SK-N-SH treated with all-trans-retinoic acid at 6 μM for 48 hours (cell line): ENCODE measurements at places on chromosomes 6 and 20.

DNA sequence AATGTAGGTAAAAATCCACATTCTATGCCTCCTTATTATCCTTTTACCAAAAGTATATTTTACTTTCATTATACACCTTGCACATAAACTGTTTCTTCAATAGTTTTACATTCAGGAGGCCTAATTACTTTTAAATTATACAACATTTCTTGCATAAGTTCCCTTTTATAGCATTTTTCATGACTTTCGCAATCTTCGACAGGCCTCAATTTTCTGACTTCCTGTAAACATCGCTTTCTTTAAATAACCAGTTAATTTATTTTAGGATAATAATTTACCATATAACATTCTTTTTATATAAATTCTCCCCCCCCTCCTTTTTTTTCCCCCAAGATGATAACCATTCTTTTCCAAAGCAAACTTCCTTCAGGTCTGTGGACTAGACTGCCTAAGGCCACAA, 9.2 kb downstream of the SLC35A1 start:
- no peak for ATAC-seq

GRCh38 chr20:62068997-62069396, 3.3 kb upstream of the TAF4 start:
- ATAC-seq, result no peak

GRCh38 chr6:85405853-85406198, 44.1 kb upstream of the NT5E start:
- ATAC-seq, result no peak

DNA sequence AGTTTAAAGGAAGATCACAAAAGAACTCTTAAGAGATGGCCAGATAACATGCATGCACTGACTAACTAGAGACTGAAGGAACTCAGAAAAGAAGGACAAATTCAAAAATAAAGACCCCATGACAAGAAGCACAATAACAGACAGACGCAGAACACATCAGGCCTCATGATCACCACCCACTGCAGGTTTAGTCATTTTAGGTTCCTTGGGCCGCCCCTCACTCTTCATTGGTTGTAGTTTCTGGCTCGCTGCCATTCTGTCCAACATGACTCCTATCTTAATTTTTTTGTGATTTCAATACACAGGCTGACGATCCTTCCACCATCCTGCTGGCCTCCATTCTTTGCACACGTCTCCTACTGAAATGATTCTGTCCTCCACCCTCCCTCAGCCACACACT, 21.6 kb downstream of the STX7 start:
- ATAC-seq, result no peak

GRCh38 chr6:139448051-139448649, 73.7 kb upstream of the CITED2 start:
- no peak for ATAC-seq

DNA sequence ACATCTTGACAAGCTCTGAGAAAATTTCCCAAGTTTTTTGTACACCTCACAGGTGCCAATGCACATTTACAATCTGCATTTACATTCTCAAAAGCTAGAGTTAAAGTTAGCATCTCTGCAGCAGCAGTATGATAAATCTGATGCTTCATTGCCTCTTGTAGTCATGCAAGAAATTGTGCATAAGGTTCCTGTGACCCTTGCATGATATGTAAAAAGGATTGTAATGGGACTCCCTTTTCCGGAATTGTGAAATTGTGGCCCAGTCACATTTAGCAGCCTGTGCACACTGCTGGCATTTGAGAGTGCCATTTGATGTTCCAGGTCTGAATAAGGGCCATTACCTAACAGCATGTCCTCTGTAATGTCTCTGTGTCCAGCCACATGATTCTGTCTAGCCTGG, 24.1 kb downstream of the HLA-DRB1 start:
- no peak for ATAC-seq

- ATAC-seq, result no peak
Measured at GRCh38 chr6:90611543-90612312, 24.9 kb upstream of the MAP3K7 start.

DNA sequence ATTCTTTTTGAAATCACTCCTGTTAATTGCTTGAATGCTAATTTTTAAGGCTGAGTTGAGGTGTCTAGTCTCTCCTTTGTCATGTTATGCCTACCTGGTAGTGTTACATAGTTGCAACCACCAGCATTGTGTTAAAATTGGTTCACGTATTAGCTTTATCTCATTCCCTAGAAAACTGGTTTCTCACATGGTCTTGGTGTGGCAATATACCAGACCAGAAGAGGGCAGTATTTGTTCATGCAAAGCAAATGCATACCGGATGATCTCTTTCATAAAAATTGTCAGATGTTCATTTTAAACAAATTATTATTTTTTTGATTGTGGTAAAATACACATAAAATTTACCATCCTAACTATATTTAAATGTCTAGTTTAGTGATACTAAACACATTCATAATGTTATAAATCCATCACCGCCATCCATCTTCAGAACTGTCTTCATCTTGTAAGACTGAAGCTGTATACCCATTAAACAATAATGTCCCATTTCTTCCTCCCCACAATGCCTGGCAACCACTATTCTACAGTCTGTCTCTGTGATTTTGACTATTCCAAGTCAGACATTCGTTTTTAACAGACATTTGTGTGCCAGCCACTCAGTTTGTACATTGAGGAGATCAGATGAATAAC, 92.8 kb downstream of the ATRN start:
- peak; percentile 76 for ATAC-seq

- ATAC-seq, result peak; percentile 94
Measured at GRCh38 chr6:105804424-105804823, 281.7 kb upstream of the PRDM1 start.

DNA sequence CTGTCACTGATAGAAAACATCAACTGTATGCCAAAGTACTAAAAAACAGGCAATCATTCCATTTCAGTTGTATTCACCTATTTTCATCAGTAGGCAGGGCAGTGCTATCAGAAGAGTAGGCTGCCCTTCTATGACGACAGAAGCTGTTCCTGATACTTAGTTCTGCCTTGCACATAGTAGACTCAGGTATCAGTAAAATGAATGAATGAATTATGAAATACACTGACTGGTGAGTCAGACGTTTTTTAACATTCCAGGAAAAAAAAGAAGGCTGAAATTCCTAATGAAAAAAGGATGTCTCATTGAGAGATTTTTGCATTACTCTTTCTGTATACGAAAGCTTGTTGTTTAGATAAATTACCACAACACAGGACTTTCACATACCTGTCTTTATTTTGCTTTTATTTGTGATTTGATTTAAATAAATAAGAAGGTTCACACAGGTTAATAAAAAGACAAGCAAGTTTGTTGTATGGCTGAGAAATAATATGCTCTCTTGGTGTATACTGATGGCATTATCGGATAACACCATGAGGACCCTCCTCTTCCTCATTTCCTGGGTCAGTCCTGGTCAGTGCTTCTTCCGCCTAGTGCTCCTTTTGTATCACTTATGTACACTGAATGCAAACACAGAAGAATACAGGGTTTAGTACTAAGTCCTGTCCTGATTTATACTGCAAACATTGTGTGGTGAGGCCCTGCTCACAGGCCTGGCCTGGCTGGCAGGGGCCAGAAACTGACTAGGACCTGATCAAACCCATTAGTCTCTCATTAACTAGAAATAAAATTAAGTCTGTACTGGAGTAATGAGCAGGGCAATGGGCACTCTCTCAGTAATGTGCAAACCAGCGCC, 39.4 kb upstream of the SPDEF start:
- ATAC-seq, result peak; percentile 76

DNA sequence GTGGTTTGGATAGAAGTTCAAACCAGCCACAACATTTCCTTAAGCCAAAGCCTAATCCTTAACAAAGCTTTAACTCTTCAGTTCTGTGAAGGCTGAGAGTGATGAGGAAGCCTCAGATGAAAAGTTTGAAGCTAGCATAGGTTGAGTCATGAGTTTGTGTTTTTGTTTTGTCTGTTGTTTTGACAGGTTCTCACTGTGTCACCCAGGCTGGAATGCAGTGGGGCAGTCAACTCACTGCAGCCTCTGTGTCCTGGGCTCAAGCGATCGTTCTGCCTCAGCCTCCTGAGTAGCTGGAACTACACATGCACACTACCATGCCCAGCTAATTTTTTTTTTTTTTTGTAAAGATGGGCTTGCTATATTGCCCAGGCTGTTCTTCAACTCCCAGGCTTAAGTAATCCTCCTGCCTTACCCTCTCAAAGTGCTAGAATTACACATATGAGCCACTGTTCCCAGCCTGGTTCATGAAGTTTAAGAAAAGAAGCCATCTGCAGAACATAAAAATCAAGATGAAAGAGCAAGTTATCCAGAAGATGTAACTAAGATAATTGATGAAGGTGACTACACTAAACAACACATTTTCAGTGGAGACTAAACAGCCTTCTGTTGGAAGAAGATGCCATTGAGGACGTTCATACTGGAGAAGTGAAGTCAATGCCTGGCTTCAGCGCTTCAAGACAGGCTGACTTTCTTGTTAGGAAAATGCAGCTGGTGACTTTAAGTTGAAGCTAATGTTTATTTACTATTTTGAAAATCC, 96.2 kb downstream of the SMAP1 start:
- ATAC-seq, result no peak

- no peak for ATAC-seq
Measured at GRCh38 chr6:131761060-131761761, 46.6 kb upstream of the ENPP1 start.

DNA sequence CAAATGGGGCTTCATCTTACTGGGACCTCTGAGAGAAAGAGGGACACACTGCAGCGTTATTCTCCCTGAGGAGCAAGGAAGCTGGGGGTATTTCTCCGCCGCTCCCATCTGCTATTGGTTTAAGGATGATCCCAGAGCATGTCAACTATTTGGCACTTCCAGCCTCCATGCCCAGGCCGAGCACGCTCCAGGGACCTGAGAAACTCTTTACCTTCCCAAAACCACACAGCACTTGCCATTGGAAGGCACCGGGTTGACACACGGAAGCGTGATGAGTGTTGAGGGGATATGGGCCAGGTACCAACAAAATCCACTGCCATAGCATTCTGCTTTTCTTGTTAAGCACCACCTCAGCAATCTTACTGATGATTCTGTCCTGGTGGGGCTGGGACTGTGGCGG, 92.4 kb upstream of the SLC24A3 start:
- no peak for ATAC-seq

DNA sequence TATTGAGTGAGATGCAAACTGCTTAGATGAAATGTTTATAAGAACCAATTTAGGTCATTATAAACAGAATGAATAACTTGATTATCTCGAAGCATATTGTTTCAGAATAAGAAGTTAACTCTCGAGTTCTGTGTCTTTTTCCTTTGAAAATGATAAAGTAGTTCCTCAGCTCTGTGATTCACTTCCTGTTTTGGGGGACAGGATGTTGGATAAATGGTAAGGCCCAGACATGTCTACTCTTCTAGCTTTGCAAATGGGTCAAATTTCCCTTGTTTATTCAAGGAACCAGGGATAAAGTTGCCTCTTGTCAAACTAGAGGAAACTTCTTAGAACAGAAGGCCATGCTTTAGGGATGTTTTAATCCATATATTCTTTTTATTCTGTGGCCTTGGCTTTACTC, 246.9 kb downstream of the SOX4 start:
- peak; percentile 31; the same call in 1 of the 3 replicates for ATAC-seq

- ATAC-seq, result no peak
Measured at GRCh38 chr6:86017236-86017635, 374.6 kb upstream of the SYNCRIP start.

DNA sequence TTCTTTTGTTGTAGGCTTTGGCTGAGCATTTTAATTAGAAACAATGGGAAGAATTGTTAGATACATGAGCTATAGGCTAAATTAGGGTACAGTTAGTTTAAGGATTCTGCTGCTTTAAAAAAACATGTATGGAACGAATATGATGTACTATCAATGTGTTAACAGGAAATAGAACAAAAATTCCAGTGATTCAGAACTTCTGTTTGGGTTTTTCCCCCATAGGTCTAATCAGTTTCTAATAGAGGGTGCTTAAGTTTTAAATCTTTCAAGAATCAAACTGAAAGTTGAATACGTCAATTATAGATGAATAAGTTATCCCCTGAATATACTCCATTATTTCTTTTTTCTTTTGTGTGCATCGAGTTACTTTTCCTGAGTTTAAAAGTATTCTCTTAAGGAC, 1.9 kb downstream of the TAB2 start:
- no peak for ATAC-seq

DNA sequence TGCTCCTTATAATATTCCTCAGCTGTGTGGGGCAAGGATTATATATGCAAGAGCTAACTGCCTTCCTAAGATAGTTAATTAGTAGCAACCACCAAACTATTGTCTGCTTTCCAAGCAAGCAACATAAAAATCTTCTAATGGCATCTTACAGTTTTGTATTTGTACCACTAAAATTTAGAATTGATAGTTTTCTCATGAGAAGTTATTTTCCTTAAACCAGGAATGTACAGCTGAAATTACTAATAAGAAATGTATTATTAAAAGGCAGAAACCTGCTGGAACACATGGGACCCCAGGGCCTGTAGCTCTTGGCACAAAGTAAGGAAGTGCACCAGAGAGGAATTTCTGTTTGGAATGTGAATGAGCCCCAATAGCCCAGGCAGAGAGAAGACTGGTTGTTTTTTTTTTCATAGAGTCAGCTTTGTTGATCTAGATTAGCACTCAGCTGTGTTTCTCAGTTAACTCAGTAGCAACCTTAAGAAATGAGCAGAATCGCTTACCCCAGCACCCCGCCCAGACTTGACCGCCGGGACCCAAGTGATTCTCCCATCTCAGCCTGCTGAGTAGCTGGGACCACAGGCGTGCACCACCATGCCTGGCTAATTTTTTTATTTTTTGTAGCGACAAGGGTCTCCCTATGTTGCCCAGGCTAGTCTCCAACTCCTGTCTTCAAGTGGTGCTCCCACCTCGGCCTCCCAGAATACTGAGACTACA, 2.6 kb downstream of the MGME1 start:
- no peak for ATAC-seq

DNA sequence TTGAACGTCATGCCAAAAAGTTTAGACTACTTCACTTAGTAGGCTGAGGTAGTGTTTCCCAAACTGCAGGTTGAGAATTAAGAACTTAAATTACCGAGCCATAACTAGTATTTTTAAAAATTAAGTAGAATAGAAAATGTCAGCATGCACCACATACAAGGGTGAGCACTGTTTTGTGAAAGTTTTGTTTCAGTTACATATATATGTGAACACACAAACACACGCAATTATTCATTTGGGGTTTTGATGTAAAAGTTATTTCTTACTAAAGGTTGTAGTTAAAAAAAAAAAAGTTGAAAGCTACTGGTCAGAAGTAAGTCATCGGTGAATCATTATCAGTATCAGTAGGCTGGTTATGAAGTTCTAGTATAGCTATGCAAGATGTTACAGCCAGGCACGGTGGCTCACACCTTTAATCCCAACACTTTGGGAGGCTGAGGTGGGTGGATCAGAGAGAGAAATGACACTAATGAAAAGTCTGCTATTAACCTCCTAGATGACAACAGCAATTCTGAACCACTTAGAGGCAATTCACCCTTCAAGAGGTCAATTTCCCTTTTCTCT, 24.1 kb downstream of the FASTKD5 start:
- no peak for ATAC-seq
